ENCODE measurements at places on chromosomes 7 and 10.

GRCh38 chr10:98340940-98341310 lies 72.9 kb upstream of the LOXL4 start:
- DNase-seq: peak; percentile 53

- DNase-seq: no peak
Measured at GRCh38 chr7:158404031-158404761, 183.4 kb downstream of the PTPRN2 start.

GRCh38 chr7:25250386-25250785 lies 22.1 kb upstream of the NPVF start:
- DNase-seq: no peak

DNA sequence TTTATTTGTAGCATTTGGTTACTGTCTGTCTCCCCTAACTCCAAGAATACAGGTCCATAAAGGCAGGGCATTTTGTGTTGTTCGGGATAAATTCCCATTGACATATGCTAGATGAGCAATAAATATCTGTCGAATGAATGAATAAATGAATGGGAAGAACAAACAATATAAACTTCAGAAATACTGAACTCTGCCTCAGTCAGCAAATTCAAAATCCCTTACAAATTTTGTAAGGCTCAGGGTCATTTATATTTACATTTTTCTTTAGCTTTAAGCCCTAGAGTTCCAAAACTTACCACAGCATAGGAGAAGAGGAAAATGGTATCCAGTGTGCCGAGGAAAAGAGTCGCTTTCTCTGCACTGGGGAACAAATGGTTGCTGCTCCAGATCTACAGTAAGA lies 29.0 kb downstream of the SLC37A3 start:
- no peak for DNase-seq

- no peak for DNase-seq
Measured at GRCh38 chr7:150341263-150342120, at the start of gene RARRES2. Gene RARRES2, minus strand, starts transcription at chr7:150341629. Its CDS starts 1,020 bp downstream, at chr7:150340609.

- no peak for DNase-seq
Measured at GRCh38 chr7:90736968-90737939, 141.1 kb downstream of the CDK14 start.

GRCh38 chr10:77321838-77322237 lies 315.8 kb downstream of the KCNMA1 start:
- no peak for DNase-seq

GRCh38 chr10:124423813-124424212 lies 5.1 kb upstream of the OAT start:
- DNase-seq: peak; percentile 17

- DNase-seq: no peak
Measured at GRCh38 chr7:35037211-35037525, at the start of gene DPY19L1. Gene DPY19L1, minus strand, starts transcription at chr7:35037485. Its CDS starts 91 bp downstream, at chr7:35037394.

GRCh38 chr10:71085689-71086438 lies 126.5 kb upstream of the UNC5B start:
- DNase-seq: peak; percentile 72

DNA sequence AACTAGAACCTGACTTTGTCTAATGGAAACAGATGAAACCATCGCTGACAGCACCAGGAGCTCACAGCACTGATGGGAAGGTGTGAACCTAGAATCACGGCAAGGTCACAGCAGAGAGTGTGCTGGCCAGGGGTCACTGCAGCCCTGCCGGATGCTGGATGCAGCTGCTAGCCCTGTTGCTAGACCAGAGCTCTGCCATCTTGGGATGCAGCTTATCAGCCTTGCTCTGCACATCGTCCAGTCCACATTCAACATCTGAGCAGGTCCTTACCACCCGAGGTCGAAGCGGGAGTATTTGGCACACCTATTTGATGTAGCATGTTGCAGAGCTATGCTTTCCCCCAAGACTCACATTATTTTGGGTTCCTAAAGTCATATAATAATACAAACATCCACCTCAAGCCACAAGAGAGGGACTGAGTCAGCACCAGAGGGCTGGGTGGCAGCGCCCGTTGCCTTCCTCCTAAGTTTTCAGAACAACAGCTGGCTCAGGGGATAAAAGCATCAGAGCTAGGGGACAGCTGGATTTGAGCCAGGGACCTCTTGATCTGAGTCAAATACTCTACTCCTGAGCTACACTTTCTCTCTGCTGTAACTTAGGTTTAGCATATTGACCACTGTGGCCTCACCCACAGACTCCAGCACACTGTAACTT lies 135.3 kb downstream of the ZNF467 start:
- DNase-seq: no peak

DNA sequence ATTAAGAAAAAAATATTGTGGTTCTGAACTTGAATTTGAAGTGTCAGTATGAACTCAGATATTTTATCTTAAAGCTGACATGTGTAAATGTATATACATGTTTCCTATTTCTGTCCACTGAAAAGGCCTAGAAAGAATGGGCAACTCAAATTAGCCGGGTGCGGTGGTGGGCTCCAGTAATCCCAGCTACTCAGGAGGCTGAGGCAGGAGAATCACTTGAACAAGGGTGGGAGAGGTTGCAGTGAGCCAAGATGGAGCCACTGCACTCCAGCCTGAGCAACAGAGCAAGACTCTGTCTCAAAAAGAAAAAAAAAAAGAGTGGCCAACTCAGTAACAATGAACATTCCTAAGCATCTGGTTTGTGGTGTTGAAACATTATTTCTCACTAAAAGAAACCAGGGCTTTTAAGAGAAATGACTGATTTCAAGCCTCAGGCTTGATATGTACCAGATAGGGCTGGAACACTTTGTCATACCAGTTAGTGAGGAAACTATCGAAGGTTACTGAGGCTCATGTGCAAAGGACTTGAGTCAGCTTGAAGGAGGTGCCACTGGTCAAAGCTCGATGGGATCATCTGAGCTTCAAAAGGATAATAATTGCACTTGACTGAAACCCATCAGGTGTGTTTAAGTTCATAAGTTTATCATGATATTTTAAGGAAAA lies 40.5 kb downstream of the AOAH start:
- DNase-seq: no peak

All from lower leg skin (tissue), 4 donors.